ENCODE measurements at places on chromosomes 3 and 15.

GRCh38 chr3:18501679-18502343 is 76.7 kb upstream of the SATB1 start:
- DNase-seq, result no peak

DNA sequence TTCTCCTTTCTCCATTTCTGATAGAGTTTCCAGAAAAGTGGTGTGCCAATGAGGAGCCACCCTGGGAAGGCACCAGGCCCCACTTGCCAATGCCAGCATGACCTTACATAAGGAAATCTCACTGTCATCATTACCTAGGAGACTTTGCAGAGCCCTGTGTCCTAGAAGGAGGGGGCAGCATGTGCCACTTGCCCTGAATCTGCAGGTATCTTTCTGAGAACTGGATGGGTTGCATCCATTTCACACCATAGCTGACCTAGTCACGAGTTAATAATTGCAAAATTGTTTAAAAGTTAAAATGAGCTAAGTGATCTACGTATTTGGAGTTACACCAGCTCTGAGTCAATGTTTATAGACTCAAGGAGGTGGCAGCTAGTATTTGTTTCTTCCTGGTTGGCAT is 14.3 kb downstream of the CA12 start:
- no peak for DNase-seq

GRCh38 chr15:40285151-40285550 is 2.3 kb upstream of the ANKRD63 start:
- DNase-seq, result no peak

GRCh38 chr3:56795097-56795828 is 6.5 kb downstream of the ARHGEF3 start:
- DNase-seq, result no peak

Measured in GM13977 (cell line).